Stimulated activated CD4-positive, alpha-beta T cell treated with anti-CD3 and anti-CD28 coated beads, Interleukin-1b, Interleukin-23, amount 100 ng/mL, for 1 hour (primary cell): ENCODE measurements at places on chromosomes 7 and 10.

GRCh38 chr10:68934994-68935393 lies 21.0 kb upstream of the DDX21 start:
- DNase-seq: no peak

DNA sequence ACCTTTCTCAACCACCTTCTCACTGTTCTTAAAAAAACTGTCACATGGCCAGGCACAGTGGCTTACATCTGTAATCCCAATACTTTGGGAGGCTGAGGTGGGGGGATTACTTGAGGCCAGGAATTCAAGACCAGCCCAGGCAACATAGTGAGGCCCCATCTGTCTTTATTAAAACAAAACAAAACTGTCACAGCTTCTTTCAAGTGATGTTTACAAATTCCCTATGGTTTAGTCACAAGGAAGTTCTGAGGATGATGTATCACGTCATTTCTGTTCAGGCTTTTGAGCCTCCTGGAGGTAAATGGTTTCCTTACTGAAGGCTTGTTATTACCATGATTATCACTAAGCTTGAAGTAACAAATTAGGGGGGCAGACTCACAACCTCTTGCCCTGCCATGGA lies 186.2 kb downstream of the CFTR start:
- no peak for DNase-seq

- DNase-seq: no peak
Measured at GRCh38 chr7:93902777-93903423, 3.5 kb upstream of the GNGT1 start.

GRCh38 chr7:139735912-139736595 lies 41.7 kb downstream of the HIPK2 start:
- DNase-seq: no peak

DNA sequence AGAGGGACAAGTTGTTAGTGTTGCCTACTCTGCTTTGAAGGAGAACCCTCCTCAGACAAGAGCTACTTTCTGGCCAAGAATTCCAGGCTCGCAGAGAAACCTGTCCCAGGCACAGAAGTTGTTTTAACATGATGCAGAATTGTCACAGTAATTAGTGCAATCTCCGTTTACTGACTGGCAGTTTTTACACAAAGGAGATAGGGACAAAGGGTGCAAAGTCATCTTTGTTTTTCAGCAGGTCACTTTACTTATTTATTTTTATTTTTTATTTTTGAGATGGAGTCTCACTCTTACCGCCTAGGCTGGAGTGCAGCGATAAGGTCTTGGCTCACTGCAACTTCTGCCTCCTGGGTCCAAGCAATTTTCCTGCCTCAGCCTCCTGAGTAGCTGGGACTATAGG lies 12.3 kb downstream of the TCF7L2 start:
- DNase-seq: no peak

DNA sequence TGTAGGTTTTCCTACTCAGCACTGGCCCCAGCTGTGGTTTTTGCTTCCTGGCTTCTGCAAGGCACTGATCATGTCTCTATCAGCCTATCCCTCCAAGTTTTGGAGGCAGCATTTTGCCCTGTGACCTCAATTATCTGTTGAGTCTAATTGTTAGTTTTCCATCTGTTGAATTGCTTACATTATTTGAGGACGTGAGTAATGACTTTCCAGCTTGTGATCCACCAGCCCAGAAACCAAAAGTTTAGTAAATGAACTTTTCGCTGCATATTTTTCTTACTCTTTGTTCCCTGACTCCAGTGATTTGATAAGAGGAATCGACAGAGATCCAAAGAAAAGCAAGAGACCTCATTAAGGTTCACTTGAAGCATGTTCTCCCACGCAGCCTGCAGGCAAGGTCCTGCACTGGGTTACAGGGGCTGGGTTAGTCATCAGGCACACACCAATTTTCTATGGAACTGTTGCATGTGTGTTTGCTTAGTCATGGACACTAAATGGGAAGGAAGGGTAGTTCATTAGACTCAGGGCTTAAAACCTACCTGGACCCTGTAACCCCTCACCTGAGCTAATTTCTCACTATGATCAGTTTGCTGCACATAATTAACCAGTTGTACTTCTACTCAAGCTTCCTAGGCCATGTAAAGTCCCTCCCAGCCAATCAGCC lies 57.2 kb downstream of the AKR1E2 start:
- DNase-seq: no peak

DNA sequence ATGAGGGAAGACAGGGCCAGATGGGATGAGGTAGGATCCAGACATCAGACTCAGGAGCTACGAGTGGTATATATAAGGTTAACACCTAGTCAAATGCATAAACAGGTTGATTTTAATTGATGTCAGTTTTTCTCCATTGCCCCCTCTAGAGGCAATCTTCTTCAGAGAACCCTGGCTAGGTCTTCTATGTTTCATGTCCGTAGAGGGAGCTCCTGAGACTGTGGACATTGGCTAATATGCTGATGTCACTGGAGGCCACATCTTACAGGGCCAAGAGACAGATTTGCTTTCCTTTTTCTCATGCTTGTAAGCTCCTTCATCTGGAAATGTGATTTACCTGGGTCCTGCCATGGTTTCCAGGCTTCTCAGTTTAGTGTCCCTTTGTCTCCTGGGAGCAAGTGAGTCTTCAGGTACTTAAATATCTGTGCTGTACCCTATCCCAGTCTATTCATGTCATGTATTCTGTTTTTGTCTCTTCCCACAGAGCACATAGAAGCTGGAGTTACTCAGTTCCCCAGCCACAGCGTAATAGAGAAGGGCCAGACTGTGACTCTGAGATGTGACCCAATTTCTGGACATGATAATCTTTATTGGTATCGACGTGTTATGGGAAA lies 161.6 kb upstream of the PRSS1 start:
- DNase-seq: no peak

- no peak for DNase-seq
Measured at GRCh38 chr7:105389088-105389650, 448 bp upstream of the SRPK2 start.

- no peak for DNase-seq
Measured at GRCh38 chr7:114886241-114886640, 35.7 kb upstream of the MDFIC start.

GRCh38 chr7:22447008-22447407 lies 53.0 kb downstream of the STEAP1B start:
- no peak for DNase-seq

- DNase-seq: no peak
Measured at GRCh38 chr10:102451105-102451969, at the start of gene C10orf95. TSS of gene C10orf95 (minus strand) at chr10:102451543. CDS start at chr10:102451093, 450 bp downstream.

DNA sequence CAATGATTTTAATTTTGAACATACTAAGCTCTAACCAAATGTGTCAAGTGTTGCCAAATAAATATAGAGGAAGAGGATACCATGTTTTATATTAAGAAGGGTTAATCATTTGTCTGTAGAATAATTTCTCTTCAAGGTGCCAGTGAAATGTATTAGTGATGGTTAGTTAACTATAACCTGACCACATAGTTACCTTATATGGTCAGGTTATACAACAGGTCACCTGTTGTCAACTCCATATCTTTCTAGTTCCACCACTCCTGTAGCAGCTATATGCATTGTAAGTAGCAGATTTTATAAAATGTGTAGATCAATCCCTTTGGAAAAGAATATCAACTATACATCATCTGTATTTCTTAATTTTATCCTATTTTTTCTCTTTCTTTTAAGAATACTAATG lies 35.1 kb downstream of the PTPRZ1 start:
- no peak for DNase-seq

DNA sequence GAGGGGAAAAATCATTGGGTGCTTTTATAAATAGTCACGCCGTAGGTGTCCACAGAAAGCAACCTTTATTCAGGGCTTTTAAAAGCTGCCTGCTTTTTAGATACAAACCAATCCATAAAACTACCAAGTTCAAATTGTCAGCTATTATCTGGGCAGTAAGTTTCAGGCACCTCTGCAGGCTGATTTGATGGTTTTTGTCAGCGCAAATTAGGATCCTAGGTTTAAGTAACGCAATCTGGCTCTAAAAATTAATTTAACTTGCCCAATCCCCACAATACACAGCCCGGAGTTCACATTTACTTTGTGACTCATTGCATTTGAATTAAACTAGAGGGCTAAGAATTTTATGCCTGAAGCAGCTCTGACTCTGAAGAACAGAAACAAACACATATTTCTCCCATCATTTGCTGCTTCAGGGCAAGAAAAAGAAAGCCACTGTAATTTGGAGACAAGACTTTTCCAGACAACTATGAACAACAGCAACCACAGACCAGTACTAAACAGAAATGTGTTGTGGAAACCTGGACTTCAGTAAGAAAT lies 43.3 kb downstream of the NRP1 start:
- no peak for DNase-seq

DNA sequence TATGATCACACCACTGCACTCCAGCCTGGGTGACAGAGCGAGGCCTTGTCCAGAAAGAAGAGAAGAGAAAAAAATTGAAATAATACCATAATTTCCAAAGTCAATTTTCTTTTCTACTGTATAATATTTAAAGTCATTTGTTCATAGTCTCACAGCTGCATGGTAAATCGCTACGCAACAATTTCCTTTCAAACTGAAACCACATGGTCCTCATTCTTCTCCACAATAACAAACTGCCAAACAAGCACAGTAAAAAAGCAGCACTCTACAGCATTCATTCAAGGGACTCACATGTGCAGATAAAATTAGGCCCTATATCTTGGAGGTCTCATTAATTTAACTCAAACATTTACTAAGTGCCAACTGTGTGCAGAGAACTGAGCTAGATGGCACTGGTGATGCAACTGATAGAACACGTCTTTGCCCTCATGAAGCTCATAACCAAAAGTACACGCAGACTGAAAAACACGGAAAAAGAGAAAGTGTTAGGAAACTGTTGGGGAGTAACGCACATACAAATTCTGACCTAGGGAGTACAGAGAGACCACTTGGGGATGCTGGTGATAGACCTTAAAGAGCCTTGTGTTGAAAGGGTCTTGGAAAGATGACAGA lies 68.4 kb upstream of the SRRM3 start:
- no peak for DNase-seq

- no peak for DNase-seq
Measured at GRCh38 chr7:151823566-151824372, 53.1 kb downstream of the PRKAG2 start.

GRCh38 chr7:47045207-47046051 lies 536.5 kb downstream of the TNS3 start:
- DNase-seq: no peak

DNA sequence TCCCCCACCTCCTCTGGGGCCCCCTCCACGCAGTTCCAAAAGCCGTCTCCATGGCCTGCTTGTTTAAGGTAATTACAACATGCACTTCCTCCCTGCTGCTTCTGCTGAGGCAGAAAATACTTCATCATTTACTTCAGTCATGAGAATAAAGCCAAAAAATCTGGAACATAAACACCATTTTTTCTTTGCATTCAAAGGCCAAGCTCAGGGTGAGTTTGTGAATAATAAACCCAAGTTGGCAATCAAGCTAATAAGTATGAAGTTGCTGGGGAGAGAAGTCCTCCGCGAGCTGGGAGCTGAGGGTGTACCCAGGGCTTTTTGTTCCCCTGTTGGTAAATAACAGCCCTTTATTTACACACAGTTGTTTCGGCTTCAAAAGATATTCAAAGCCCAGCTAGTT lies 70.5 kb downstream of the FAM204A start:
- DNase-seq: no peak

- DNase-seq: no peak
Measured at GRCh38 chr10:86071145-86071544, 295.4 kb downstream of the GRID1 start.

GRCh38 chr7:55065079-55065478 lies 46.3 kb downstream of the EGFR start:
- no peak for DNase-seq

- DNase-seq: no peak
Measured at GRCh38 chr10:122127943-122128342, 139.0 kb downstream of the TACC2 start.

DNA sequence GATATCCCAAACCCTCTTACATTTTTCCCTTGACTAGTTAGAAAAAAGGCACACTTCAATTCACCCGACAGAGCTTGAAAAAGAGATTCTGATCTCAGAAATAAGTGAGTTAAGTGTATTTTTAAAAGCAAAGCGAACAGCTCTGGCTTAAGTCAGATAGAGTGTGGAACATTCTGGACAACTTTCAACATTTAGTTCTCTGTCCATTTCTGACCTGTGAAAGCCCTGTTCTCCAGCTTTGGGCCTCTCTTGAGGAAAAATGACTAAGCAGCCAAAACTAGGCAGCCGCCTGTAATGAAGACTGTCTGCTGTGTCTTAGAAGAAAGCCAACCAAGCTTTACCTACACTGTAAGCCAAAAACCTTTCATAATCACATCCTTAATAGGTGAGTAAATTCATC lies 50.5 kb downstream of the CDK6 start:
- DNase-seq: no peak

GRCh38 chr7:120898715-120899499 lies 41.0 kb upstream of the TSPAN12 start:
- DNase-seq: no peak

DNA sequence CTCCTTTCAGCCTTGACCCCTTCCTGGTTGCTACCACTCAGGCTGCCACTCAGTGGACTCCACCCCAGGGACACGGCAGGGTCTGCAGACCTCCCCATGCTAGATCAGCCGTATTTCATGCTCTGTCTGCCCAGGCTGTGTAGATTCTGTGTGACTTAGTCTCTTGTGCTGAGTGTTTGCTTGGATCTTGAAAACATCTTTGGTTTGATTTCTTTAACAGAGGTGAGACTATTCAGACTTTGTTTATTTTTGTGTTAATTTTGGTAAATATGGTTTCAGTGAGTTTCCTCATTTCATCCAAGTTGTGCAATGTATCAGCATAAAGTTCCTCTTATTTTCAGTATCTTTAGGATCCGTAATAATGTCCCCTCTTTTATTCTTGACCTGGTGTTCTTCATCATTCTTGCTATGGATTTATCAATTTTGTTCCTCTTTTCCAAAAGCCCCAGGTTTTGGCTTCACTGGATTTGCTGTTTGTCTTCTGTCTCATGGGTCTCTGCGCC lies 21.2 kb upstream of the PWWP2B start:
- DNase-seq: no peak

- no peak for DNase-seq
Measured at GRCh38 chr10:70461397-70462348, 16.9 kb upstream of the PALD1 start.

DNA sequence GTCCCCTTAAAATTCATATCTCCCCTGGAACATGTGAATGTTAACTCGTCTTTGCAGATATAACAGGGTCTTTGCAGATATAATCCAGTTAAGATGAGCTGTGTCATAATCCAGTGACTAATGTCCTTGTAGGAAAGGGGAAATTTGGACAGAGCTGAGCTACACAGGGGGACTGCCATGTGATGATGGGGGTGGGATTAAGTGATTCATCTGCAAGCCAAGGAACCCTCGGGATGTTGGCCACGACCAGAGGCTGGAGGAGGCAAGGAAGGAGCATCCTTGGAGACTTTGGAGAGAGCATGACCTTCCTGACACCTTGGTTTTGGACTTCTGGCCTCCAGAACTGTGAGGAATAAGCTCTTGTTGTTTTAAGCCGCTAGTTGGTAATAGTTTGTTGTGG lies 153.9 kb upstream of the PCBD1 start:
- DNase-seq: no peak

GRCh38 chr10:86580521-86580891 lies 58.9 kb upstream of the WAPL start:
- no peak for DNase-seq
